ENCODE measurements at places on chromosomes 4 and X.
A peak's percentile ranks its signal among the peaks of the same experiment; 100 is the strongest.

DNA sequence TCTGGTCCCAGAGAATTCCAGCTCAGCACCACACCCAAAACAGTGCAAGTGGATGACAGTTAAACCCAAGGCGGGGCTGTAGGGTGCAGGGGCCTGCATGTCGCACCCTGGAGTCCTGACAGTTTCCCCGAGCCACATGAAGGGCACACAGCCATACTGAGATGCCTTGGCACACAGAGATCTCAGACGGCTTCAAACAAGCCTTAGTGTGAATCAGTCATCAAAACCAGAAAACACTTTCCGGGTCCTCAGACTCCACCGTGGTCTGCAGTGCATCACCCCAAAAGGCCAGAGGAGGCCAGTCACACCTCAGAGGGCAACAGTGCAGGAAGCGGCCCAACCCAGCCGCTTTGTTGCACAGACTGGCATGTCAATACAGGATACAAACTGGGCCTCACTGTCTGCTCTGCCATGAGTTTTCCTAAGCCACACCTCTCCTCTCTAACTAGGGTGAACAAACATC is 64.6 kb upstream of the ENPP6 start:
- DNase-seq, result peak; percentile 38

GRCh38 chrX:66004928-66005829 is 34.7 kb downstream of the VSIG4 start:
- no peak for DNase-seq

DNA sequence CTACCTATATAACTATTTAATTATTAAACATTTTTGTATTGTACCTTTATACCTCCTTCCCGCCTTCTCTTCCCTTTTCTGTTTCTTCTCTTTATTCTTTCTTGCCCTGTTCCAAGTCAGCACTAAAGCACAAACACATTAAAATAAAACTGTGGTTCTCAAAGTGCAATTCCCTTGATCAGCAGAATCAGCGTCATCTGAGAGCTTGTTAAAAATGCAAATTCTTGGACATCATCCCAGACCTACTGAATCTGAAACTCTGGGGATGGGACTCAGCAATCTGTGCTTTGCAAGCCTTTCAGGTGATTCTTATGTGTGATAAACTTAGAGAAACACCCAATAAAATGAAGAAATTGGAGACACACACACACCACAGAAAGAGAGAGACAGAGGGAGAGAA is 178.4 kb upstream of the BMP3 start:
- no peak for DNase-seq

GRCh38 chr4:165520086-165520485 is 141.3 kb downstream of the CPE start:
- DNase-seq, result no peak

DNA sequence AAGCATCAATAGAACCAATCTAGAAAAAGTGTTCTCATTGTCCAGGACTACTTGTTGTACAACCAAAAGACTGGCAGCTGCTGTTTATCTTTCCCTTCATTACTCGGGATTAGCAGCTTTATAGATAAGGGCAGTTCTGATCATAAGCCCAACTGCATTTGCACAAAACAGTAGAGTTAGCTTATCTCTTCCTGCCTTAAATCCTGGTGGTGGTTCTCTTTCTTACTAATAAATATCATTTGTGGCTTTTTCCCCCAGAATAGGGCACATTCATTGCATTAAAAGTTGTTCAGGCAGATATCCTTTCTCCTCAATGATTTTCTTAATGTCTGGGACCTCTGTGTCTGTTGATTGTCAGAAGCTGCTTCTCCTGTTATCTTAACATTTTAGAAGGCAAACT is 20.2 kb upstream of the RRAGB start:
- no peak for DNase-seq
